ENCODE measurements at places on chromosomes 7 and 10.

- no peak for DNase-seq
These were observed 975 bp upstream of the USP54 start for GRCh38 chr10:73591935-73592699.

DNA sequence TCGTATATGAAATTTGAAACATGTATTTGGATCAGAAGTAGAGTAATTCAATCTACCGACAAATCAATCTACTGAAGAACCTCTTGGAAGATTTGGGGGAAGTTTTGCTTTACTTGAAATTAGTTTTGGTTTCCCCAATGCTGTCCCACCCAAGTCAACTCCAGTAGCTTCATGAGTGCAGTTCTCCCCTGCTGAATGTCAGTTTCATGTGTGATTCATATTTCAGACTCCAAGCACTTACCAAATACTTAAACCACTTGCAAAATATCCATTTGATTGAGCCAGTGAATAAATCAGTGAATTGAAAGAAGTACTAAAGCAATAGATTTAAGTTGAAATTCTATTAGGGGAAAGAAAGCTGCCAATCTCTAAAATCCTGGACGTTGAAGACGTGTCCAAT, 9.3 kb downstream of the CALML5 start:
- no peak for DNase-seq

DNA sequence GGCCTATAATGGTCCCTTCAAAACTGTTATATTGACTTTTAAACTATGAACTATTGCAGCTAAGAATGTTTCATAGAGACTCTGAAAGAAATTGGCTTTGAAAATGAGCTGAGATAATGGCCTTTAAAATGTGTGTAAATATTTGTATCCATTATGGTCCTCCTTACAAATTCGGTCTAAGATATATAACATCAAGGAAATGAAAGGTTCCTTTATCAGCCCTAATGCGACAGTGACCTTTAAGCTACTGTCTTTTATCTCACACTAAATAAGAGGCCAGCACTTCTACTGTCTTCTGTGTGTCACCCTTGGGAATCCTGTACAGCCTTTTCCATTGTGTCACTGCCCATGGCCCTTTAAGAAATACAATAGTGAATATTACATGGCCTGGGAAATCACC, 19.5 kb downstream of the COL28A1 start:
- no peak for DNase-seq

DNA sequence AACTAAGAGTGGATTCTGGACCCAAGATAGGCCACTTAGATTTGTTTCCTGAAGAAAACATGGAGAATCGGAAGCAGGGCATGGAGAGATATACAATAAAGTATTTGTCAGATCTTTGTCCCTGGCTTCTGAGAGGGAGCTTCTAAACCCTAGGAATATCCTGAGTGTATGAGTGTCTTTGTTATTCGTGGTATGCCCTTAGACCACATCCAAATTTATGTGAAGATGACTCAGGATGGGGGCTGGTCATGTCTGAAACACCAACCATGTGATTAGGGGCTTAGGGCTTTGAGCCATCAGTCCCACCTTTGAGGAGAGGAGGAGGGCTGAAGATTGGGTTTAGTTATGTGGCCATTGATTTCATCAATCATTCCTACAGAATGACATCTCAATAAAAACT, 69.7 kb upstream of the PLPP4 start:
- DNase-seq, result no peak

Measured in activated CD4-positive, alpha-beta T cell treated with anti-CD3 and anti-CD28 coated beads for 1 hour (primary cell).